Activated naive CD4-positive, alpha-beta T cell treated with anti-CD3 and anti-CD28 coated beads for 36 hours (primary cell): ENCODE measurements at places on chromosomes 4 and X. TPM values are rescaled to one million over a fixed set of nuclear protein-coding genes. Genes with fewer than 3 reads are reported as not detected.

DNA sequence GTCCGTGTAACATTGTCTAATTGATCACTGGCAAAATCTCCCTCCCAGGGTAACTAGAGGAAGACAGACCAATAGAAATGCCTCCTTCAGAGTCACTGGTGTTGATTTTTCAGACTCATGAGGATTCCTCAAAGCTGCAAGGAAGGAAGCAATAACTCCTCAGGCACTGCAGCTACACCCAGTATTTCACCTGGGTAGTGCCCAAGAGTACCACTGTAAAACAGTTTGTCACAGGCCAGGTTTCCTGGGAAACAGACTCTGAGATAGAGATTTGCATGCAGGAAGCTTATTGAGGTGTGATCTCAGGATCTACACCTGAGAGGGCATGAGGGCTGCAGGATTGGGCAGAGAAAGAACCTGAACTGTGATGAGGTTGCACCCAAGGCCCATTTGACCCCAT is 240.7 kb upstream of the ATP6AP2 start:
- DNase-seq = no peak

GRCh38 chr4:26204249-26204825 is 116.5 kb upstream of the RBPJ start:
- peak; percentile 39 for DNase-seq

DNA sequence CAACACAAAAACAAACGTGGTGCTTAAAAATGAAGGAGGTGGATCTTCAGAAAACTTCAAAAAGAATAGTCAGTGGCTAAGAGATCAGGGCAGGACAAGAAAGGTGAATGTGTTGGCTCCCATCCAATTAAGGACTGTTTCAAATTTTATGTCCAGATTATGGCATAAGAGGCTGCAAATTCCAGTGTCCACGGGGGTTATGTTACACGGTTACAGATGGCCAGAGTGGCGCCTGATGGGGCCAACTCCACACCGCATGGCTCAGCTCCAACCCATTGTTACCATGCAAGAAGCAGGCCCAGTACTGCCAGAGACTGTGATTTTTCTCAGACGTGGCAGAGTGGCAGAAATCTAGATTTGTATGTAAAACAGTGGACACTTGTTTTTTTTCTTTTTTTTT is 168.4 kb upstream of the TENM3 start:
- DNase-seq = no peak

GRCh38 chr4:169663402-169663801 is 43.0 kb downstream of the CLCN3 start:
- no peak for DNase-seq

GRCh38 chr4:150411520-150411919 is 170.4 kb upstream of the MAB21L2 start:
- DNase-seq = no peak

GRCh38 chr4:86810847-86811246 is 38.3 kb downstream of the SLC10A6 start:
- DNase-seq = no peak

DNA sequence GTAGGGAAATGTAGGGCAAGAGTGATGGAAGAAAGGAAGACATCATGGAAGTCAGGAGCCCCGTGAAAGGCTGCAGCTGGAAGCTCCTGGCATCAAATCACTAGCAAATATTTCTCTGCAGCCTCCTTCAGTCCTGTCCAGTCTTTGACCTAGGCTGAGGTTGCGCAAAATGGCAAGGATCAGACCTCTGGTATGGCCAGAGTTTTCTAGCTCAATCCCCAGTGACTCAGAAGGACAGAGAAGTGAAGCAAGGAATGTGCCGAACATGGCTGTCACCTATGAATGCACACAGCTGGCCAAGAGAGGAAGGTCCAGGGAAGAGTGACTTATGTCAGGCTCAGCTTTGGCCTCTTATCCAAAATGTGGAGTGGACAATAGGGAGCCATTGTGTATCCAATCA is 71.1 kb upstream of the PHOX2B start:
- DNase-seq = no peak

Gene TMPRSS11F
- total RNA-seq = not detected

Gene TNMD
- not detected for total RNA-seq

Gene GPR119
- not detected for total RNA-seq

Gene DCAF8L2
- not detected for total RNA-seq

Gene NDNF
- total RNA-seq = not detected

Gene PARM1
- total RNA-seq = 0.05 TPM
